ENCODE measurements at places on chromosomes 7 and 10. TPM values are rescaled to one million over a fixed set of nuclear protein-coding genes. Genes with fewer than 3 reads are reported as not detected.

CPN1 gene
- not detected for total RNA-seq

CCDC172 gene
- total RNA-seq = not detected

SFRP4 gene
- total RNA-seq = not detected

DNA sequence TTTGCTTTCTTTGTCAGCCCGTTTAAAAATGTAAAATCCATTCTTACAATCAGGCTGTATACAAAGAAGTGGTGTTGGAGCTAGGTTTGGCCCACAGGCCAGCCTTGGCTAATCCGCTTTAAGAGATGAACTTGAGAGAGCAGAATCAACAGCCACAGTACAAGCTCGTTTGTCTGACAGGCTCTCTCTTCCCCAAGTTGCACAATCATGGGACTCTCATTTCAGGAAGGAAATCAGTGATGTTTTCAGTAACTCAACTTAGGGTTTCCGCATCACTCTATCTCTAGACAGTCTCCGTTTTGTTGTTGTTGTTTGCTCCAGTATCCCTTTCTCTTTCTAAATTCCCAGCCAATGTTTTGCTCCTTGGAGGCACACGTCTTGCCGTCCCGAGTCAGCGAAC, 582.0 kb upstream of the MKI67 start:
- H3K27ac ChIP-seq = no peak overlapping the region
- no peaks in the 10 kb centered on the region for H3K36me3 ChIP-seq
- no peaks in the 10 kb centered on the region for H3K4me1 ChIP-seq
- no peak overlapping the region for H3K4me3 ChIP-seq
- H3K27me3 ChIP-seq = no peaks in the 10 kb centered on the region
- no peak for DNase-seq

DNA sequence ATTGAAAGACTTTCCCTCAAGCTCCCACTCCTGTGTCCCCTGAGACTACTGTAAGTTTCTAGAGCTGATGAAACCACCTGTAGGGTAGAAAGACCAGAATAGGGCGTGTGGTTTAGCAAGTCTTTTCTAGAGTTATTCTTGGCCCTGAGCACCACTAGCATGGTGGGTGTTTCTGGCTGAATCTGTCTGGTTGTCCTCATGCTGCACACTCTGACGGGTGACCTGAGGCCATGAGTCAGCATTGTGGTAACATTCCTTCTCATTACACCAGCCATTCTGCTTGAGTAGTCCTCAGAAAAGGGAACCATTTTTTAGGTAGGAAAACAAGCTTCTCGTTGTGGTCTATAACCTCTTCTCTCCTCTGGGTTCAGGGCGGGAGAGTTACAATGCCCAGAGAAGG, 250.3 kb downstream of the SNX13 start:
- no peak for DNase-seq
- no peak overlapping the region for H3K4me3 ChIP-seq
- H3K4me1 ChIP-seq = no peaks in the 10 kb centered on the region
- H3K36me3 ChIP-seq = no peaks in the 10 kb centered on the region
- no peak overlapping the region for H3K27ac ChIP-seq

SPAM1 gene
- 1.1 TPM for total RNA-seq

ADARB2 gene
- 2.4 TPM for total RNA-seq

DNA sequence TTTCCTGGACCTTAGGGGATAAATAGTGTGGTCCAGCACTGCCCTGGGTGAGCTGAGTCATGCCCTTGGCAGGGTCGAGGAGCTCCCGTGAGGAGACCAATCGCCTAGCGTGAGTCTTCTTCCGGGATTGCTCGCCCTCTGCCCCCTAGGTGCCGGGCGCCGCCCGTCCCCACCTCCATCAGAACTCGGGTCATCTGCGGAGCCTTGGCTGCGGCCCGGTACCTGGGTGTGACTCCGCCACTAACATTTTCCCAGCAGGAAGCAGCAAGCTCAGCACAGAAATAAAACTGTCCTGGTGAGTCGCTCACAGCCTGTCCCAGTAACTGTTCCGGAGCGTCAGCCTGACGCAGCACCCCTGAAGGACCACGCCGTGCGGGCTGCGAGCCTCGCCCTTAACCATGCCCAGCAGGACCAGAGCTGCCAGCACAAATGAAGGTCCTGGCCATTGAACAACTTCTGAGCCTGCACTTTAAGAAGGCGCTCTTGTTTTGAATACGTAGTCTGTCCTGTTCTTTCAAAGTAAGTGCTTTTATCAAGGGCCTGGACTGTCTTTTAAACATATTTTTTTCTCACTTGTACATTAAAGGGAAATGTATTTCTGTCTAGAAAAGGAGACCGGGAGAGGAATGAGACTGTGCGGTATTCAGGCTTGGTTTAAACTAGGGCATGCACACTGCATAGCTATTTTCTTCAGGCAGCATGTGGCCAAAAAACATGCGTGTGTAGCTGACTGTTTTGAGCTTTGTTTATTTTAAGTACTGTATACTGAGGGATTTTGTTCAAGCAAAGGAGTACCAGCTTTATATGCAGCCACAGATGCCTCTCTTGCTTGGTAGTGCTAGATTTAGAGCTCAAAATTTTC, 136.7 kb downstream of the HECW1 start:
- no peaks in the 10 kb centered on the region for H3K36me3 ChIP-seq
- no peak overlapping the region for H3K27ac ChIP-seq
- no peaks in the 10 kb centered on the region for H3K27me3 ChIP-seq
- peaks cover 4% of the 10 kb centered on the region for H3K4me1 ChIP-seq

DNA sequence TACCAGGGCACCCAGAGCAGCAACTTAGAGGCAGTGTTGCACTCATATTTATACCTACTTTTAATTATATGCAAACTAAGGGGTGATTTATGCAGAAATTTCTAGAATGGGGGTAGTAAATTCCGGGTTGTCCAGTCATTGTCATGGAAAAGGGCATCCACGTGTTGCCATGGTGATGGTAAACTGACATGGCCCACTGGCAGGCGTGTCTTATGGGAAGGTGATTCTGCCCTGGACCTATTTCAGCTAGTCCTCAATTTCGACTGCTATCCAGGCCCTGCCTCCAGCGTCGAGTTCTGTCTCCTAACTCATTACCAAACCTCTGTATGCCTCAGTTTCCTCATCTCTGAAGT, 12.8 kb downstream of the SNX8 start:
- H3K27me3 ChIP-seq = no peaks in the 10 kb centered on the region
- no peak overlapping the region for H3K4me3 ChIP-seq
- no peak for DNase-seq
- no peak overlapping the region for H3K27ac ChIP-seq
- H3K4me1 ChIP-seq = no peaks in the 10 kb centered on the region
- no peaks in the 10 kb centered on the region for H3K36me3 ChIP-seq

CCNJ gene
- 5.6 TPM for total RNA-seq

- no peak for DNase-seq
- H3K27me3 ChIP-seq = peaks cover 94% of the 10 kb centered on the region
- no peak overlapping the region for H3K4me3 ChIP-seq
- H3K27ac ChIP-seq = no peak overlapping the region
Observed at GRCh38 chr10:100742076-100742771, 3.2 kb upstream of the PAX2 start.

GRCh38 chr10:98422182-98422581, 7.2 kb upstream of the PYROXD2 start:
- no peaks in the 10 kb centered on the region for H3K36me3 ChIP-seq
- no peak overlapping the region for H3K4me3 ChIP-seq
- H3K27ac ChIP-seq = no peak overlapping the region
- H3K4me1 ChIP-seq = no peaks in the 10 kb centered on the region
- DNase-seq = no peak

- H3K27me3 ChIP-seq = no peaks in the 10 kb centered on the region
- DNase-seq = no peak
- H3K4me3 ChIP-seq = no peak overlapping the region
- no peaks in the 10 kb centered on the region for H3K36me3 ChIP-seq
- H3K27ac ChIP-seq = no peak overlapping the region
Observed at GRCh38 chr10:63348245-63348850, 117.4 kb downstream of the JMJD1C start.

DNA sequence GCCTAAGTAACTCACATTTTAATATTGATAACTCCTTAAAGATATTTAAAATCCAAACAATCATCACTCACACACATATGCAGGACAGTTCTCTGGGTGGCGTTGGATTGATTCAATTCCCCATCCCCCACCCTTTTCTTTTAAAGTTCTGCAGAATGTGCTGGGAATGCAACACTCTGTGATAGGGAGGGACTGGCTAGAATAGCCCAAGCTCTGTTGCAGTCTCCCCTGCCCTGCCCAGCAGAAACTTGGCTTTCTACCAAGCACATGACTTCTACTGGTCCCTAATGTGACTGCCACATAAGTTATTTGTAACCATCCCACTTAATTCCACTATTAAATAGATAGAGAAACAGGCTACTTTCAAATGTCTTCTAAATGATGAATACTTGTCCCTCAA, 55.2 kb downstream of the TWIST1 start:
- no peak overlapping the region for H3K27ac ChIP-seq

DNA sequence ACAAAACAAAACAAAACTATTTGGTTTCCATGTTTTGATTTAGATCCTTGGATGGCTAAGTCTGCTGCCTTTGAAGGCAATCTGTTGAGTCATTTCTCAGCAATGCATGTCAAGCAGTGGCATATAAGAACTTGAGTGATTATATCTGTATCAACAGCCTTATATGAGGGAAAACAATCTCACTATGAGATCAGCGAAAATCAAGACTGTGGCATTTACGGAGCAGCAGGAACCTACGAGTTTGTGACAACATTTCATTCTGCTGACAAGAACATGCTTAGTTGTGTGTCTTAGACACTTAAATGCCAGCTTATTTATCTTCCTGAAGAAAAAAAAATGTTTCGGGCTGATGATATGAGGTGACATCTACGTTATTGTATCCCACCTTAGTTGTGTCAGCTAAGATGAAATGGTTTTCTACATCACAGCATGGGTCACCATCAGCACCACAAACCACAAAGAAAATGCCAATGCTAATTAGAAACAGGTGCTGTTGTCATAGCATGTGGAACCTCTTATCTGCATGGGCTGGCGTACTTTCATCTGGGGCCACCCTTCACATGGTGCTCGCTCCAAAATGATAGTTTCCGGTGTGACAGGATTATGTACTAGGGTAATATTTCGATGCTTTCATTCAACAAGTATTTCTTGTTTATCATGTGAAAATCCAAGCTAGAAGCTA, 1085.5 kb downstream of the SORCS1 start:
- H3K36me3 ChIP-seq = no peaks in the 10 kb centered on the region
- no peak for DNase-seq
- H3K27me3 ChIP-seq = no peaks in the 10 kb centered on the region
- no peak overlapping the region for H3K4me3 ChIP-seq
- H3K4me1 ChIP-seq = no peaks in the 10 kb centered on the region

NEBL gene
- 33.0 TPM for total RNA-seq

DNA sequence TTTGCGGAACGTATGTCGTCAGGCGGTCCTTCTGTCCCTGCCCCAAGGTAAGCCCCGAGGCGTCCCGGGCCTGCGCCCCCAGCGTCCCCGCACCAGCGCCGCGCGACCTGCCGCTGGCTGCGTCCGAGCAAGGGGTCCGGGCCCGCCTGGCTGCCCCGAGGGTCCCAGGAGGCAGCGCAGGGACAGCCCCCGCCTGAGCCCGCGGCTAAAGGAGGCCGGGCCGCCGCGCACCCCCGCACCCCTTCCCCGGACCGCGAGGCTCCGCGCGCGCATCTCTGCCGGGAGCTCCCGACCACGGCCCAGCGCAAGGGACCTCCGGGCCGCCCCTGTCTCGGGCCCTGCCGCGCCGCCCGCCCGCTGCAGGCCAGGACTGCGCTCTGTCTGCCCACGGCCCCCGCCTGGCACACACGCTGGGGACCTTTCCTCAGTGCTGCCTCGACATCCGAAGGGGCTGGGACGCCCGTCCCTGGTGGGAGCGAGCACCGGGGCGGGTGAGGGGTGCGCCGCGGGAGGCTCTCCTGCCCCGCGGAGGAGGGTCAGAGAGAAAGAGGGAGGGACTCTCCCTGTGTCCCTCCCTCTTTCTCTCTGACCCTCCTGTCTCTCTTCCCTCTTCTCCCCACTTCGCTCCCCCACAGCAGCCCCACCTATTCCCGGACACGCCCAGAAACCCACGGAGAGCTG, 25.0 kb downstream of the SHH start:
- H3K36me3 ChIP-seq = no peaks in the 10 kb centered on the region
- peaks cover 11% of the 10 kb centered on the region for H3K27me3 ChIP-seq
- no peaks in the 10 kb centered on the region for H3K4me1 ChIP-seq
- peak overlapping the region; percentile 40 for H3K4me3 ChIP-seq
- no peak overlapping the region for H3K27ac ChIP-seq

DNA sequence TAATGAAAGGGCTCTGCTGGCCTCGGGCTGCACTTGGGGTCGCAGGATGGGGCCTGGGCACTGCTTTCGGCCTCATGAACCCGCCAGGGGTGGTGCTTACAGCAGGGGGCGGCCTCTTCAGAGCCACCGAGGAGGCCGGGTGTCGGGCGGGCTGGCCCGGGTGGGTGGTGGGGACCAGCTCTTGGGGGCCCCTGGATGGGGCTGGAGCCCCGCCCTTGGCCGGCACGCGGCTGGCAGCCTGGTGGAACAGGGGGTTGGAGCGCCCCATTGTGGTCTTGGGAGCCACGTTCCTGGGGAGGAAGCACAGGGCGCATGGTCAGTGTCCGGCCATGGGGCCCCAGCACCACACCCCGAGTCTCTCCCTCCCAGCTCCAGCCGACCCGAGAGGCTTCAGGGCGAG, 8.8 kb downstream of the ADAM8 start:
- H3K4me3 ChIP-seq = no peak overlapping the region
- DNase-seq = no peak
- H3K27me3 ChIP-seq = no peaks in the 10 kb centered on the region
- peaks cover 7% of the 10 kb centered on the region for H3K4me1 ChIP-seq
- H3K36me3 ChIP-seq = no peaks in the 10 kb centered on the region
- no peak overlapping the region for H3K27ac ChIP-seq

DNA sequence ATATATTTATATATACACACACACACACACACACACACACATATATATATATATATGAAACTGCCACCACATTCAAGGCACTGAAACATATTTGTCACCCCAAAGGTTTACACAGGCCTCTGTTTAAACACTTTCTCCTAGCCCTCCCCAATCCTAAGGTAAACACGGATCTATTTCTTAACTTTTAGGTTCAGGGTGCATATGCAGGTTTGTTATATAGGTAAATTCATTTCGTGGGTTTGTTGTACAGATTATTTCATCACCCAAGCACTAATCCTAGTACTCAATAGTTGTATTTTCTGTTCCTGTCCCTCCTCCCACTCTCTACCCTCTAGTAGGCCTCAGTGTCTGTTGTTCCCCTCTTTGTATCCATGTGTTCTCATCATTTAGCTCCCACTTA, 305.0 kb downstream of the GPR37 start:
- no peaks in the 10 kb centered on the region for H3K36me3 ChIP-seq
- DNase-seq = no peak
- H3K4me3 ChIP-seq = no peak overlapping the region
- H3K4me1 ChIP-seq = no peaks in the 10 kb centered on the region
- no peaks in the 10 kb centered on the region for H3K27me3 ChIP-seq

GRCh38 chr10:128657548-128657947, 531.3 kb upstream of the MKI67 start:
- H3K4me1 ChIP-seq = no peaks in the 10 kb centered on the region
- H3K27me3 ChIP-seq = no peaks in the 10 kb centered on the region

GRCh38 chr7:147298611-147299043, 1182.0 kb downstream of the CNTNAP2 start:
- H3K4me1 ChIP-seq = no peaks in the 10 kb centered on the region
- no peaks in the 10 kb centered on the region for H3K36me3 ChIP-seq
- no peaks in the 10 kb centered on the region for H3K27me3 ChIP-seq

GRCh38 chr7:155731380-155731779, 80.9 kb downstream of the SHH start:
- H3K4me3 ChIP-seq = no peak overlapping the region
- H3K4me1 ChIP-seq = peaks cover 4% of the 10 kb centered on the region
- no peak overlapping the region for H3K27ac ChIP-seq

All from Peyer's patch (tissue), 4 donors.